Fibroblast of villous mesenchyme (primary cell): ENCODE measurements at places on chromosomes 16 and 17. TPM values are rescaled to one million over a fixed set of nuclear protein-coding genes. Genes with fewer than 3 reads are reported as not detected.

The EPN3 gene
- under 0.01 TPM in 1 of 2 replicates, not detected in the other for total RNA-seq

The SCARF1 gene
- 0.64 and 1.3 TPM in 2 replicates for total RNA-seq

The TMC7 gene
- under 0.01 and 0.32 TPM in 2 replicates for total RNA-seq

The PIK3R5 gene
- under 0.01 TPM in 1 of 2 replicates, not detected in the other for total RNA-seq

The SLC22A31 gene
- total RNA-seq, result under 0.01 TPM in 1 of 2 replicates, not detected in the other

The ARL5C gene
- total RNA-seq, result not detected in 2 replicates

The MCRIP2 gene
- total RNA-seq, result 14.8 and 16.0 TPM in 2 replicates

The ABCC6 gene
- 2.6 TPM in 2 replicates for total RNA-seq

The KRT27 gene
- not detected in 2 replicates for total RNA-seq

The IGF2BP1 gene
- 2.6 and 6.4 TPM in 2 replicates for total RNA-seq

The TPSG1 gene
- total RNA-seq, result not detected in 2 replicates

The EXOC3L1 gene
- total RNA-seq, result not detected in 2 replicates

The DPEP3 gene
- total RNA-seq, result not detected in 2 replicates

The SNX20 gene
- not detected in 2 replicates for total RNA-seq

The JPH3 gene
- total RNA-seq, result not detected in 2 replicates

The MAPK7 gene
- 14.7 and 24.2 TPM in 2 replicates for total RNA-seq

The CMTM2 gene
- total RNA-seq, result not detected in 2 replicates
